ENCODE measurements at places on chromosomes 3 and 15.

DNA sequence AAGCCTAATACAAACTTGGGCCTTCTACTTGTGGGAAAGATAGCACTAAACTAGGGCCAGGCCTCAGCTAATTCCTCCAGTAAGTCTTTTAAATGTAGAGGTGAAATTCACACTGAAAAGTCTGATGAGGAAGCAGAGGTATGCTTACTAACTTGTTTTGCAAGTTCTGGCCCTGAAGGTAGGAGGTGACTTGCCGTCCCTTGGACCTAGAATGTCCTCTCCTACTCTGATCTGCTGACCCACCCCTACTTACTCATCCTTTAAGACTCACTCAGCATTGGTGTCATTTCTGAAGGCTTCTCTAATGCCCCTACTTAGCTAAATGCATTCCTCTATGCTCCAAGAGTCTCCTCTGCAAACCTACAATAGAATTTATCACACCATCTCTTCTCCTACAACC, 19.4 kb downstream of the RIOX2 start:
- DNase-seq, result no peak
- H3K27ac ChIP-seq, result no peak overlapping the region
- no peaks in the 10 kb centered on the region for H3K27me3 ChIP-seq
- H3K4me3 ChIP-seq, result no peak overlapping the region
- peaks cover 16% of the 10 kb centered on the region for H3K36me3 ChIP-seq
- peaks cover 4% of the 10 kb centered on the region for H3K4me1 ChIP-seq

GRCh38 chr3:187497052-187497451, 128.9 kb downstream of the RTP4 start:
- no peaks in the 10 kb centered on the region for H3K4me1 ChIP-seq
- H3K36me3 ChIP-seq, result no peaks in the 10 kb centered on the region
- no peak overlapping the region for H3K4me3 ChIP-seq
- H3K27me3 ChIP-seq, result peaks cover 10% of the 10 kb centered on the region
- no peak for DNase-seq

GRCh38 chr15:28178727-28179126, 79.6 kb upstream of the OCA2 start:
- H3K36me3 ChIP-seq, result peaks cover 3% of the 10 kb centered on the region
- H3K4me3 ChIP-seq, result no peak overlapping the region
- H3K27ac ChIP-seq, result no peak overlapping the region
- no peak for DNase-seq

- H3K27ac ChIP-seq, result no peak overlapping the region
- H3K27me3 ChIP-seq, result no peaks in the 10 kb centered on the region
Observed at GRCh38 chr15:68610825-68611224, 32.0 kb downstream of the CORO2B start.

DNA sequence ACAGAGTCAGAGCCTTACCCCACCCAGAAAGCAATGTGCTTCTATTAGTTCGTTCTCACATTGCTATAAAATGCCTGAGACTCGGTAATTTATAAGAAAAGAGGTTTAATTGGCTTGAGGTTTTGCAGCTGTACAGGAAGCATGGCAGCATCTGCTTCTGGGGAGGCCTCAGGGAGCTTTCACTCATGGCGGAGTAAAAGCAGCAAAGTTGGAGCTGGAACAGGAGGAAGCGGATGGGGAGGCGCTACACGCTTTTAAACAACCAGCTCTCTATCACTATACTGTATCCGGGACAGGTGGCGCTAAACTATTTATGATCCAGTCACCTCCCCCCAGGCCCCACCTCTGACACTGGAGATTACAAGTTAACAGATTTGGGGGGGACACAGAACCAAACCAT, 176.3 kb upstream of the BHLHE40 start:
- H3K4me3 ChIP-seq, result no peak overlapping the region
- H3K27ac ChIP-seq, result no peak overlapping the region
- no peak for DNase-seq
- no peaks in the 10 kb centered on the region for H3K27me3 ChIP-seq

DNA sequence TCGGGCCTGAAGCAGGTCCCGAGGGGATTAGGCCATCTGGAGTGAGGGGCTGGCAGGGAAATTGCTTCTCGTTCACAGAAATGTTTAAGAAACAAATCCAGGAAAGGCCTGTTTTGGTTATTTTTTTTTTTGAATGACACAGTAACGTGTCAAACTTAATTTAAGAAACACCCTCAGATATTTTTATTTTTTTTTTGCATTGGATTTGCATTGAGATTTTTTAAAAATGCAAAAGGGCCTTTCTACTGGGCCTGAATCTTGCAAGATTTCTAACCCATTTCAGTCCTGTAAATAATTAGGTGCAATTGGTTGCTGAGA, 25.0 kb upstream of the KLF13 start:
- H3K4me3 ChIP-seq, result no peak overlapping the region
- no peak for DNase-seq
- peaks cover 36% of the 10 kb centered on the region for H3K4me1 ChIP-seq
- H3K36me3 ChIP-seq, result no peaks in the 10 kb centered on the region
- H3K27ac ChIP-seq, result no peak overlapping the region
- no peaks in the 10 kb centered on the region for H3K27me3 ChIP-seq

GRCh38 chr3:61371123-61371522, 119.9 kb upstream of the FHIT start:
- H3K27me3 ChIP-seq, result no peaks in the 10 kb centered on the region
- H3K27ac ChIP-seq, result no peak overlapping the region
- no peak overlapping the region for H3K4me3 ChIP-seq

GRCh38 chr15:40957581-40958051, 4.3 kb downstream of the CHAC1 start:
- no peak for DNase-seq
- peak overlapping the region; percentile 39 for H3K4me3 ChIP-seq
- peaks cover 15% of the 10 kb centered on the region for H3K4me1 ChIP-seq
- no peaks in the 10 kb centered on the region for H3K36me3 ChIP-seq

GRCh38 chr15:93048759-93049161, 40.3 kb downstream of the RGMA start:
- H3K4me1 ChIP-seq, result peaks cover 41% of the 10 kb centered on the region
- H3K27ac ChIP-seq, result peak overlapping the region; percentile 88
- H3K4me3 ChIP-seq, result peak overlapping the region; percentile 22
- no peaks in the 10 kb centered on the region for H3K27me3 ChIP-seq
- peaks cover 6% of the 10 kb centered on the region for H3K36me3 ChIP-seq
- DNase-seq, result no peak

GRCh38 chr3:70040386-70040785, 40.9 kb downstream of the SAMMSON start:
- peaks cover 2% of the 10 kb centered on the region for H3K27me3 ChIP-seq
- H3K4me1 ChIP-seq, result no peaks in the 10 kb centered on the region
- no peak overlapping the region for H3K4me3 ChIP-seq
- no peak overlapping the region for H3K27ac ChIP-seq
- no peaks in the 10 kb centered on the region for H3K36me3 ChIP-seq
- DNase-seq, result no peak

GRCh38 chr3:71872256-71872655, 87.3 kb upstream of the PROK2 start:
- DNase-seq, result no peak
- no peaks in the 10 kb centered on the region for H3K36me3 ChIP-seq
- peaks cover 13% of the 10 kb centered on the region for H3K4me1 ChIP-seq
- H3K27ac ChIP-seq, result peak overlapping the region; percentile 15
- no peaks in the 10 kb centered on the region for H3K27me3 ChIP-seq

- peaks cover 4% of the 10 kb centered on the region for H3K4me1 ChIP-seq
- H3K36me3 ChIP-seq, result no peaks in the 10 kb centered on the region
- no peak for DNase-seq
- no peak overlapping the region for H3K27ac ChIP-seq
- H3K4me3 ChIP-seq, result peak overlapping the region; percentile 12
Observed at GRCh38 chr15:67862750-67863441, 23.1 kb upstream of the RNU6-1 start.

DNA sequence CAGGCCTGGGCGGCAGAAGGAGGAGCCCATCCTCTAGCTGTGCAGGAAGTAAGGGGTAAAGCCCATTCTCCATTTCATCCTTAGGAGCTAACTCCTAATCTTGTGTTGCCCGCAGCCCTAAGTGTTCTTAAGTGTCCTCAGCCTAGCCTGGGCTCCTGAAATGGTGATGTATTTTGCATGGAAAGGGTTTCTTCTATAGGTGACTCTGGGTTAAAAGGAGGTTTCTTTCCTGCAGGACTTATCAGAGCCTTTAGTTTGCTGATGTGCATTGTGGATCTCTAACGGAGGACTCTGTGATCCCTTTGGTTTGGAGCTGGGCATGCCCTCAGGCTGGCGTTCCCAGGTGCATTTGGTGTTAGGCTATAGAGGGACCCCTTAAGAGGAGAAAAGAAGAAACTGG, 48.5 kb upstream of the TRPM1 start:
- H3K36me3 ChIP-seq, result no peaks in the 10 kb centered on the region
- DNase-seq, result no peak
- H3K27ac ChIP-seq, result no peak overlapping the region

- no peaks in the 10 kb centered on the region for H3K36me3 ChIP-seq
- H3K4me3 ChIP-seq, result no peak overlapping the region
- H3K27me3 ChIP-seq, result no peaks in the 10 kb centered on the region
- DNase-seq, result no peak
Observed at GRCh38 chr3:104206925-104207324, 1159.8 kb upstream of the ALCAM start.

- H3K27ac ChIP-seq, result peak overlapping the region; percentile 30
- peaks cover 2% of the 10 kb centered on the region for H3K36me3 ChIP-seq
- H3K4me3 ChIP-seq, result peak overlapping the region; percentile 58
- no peak for DNase-seq
- no peaks in the 10 kb centered on the region for H3K27me3 ChIP-seq
Observed at GRCh38 chr3:177110895-177111294, 86.4 kb downstream of the TBL1XR1 start.

- no peak for DNase-seq
- no peaks in the 10 kb centered on the region for H3K27me3 ChIP-seq
- H3K4me3 ChIP-seq, result no peak overlapping the region
- H3K36me3 ChIP-seq, result no peaks in the 10 kb centered on the region
- H3K4me1 ChIP-seq, result no peaks in the 10 kb centered on the region
Observed at GRCh38 chr15:61474796-61475195, 245.7 kb upstream of the RORA start.

DNA sequence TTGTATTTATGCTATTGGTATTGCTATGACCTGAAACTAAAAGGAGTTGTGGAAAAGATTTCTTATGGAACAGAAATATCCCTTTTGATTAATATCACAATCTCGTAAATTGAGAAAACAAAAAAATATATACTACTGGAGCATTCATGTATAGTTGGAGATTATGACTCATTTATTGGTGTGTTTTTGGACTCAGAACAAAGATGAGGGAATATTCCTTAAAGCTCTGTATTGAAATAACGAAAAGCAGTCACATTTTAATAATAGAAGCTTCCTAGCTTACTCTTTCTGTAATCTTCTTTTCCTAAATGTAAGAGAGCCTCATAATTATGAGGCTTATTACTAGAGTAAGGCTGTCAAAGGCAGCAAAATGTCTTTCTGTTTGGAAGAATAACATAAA, 14.3 kb downstream of the CTNNB1 start:
- H3K4me3 ChIP-seq, result peak overlapping the region; percentile 57
- no peaks in the 10 kb centered on the region for H3K27me3 ChIP-seq
- no peak for DNase-seq
- H3K4me1 ChIP-seq, result peaks cover 48% of the 10 kb centered on the region
- H3K27ac ChIP-seq, result no peak overlapping the region
- peaks cover 15% of the 10 kb centered on the region for H3K36me3 ChIP-seq

DNA sequence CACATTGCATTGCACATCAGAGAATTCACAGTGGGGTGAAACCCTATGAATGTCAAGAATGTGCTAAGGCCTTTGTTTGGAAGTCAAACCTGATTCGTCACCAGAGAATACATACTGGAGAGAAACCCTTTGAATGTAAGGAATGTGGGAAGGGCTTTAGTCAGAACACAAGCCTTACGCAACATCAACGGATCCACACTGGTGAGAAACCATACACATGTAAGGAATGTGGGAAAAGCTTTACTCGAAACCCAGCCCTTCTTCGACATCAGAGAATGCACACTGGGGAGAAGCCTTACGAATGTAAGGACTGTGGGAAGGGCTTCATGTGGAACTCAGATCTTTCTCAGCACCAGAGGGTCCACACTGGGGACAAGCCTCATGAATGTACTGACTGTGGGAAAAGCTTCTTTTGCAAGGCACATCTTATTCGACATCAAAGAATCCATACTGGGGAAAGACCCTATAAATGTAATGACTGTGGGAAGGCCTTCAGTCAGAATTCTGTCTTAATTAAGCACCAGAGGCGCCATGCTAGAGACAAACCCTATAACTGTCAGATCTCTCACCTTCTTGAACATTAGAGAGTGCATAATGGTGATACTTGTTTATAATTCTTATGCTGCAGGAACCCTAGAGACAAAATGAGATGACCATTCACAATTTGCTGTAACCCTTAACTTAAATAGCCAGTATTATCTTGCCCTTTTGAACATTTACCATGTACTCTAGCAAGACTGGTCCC, 9.0 kb downstream of the ZNF662 start:
- no peak for DNase-seq
- H3K4me3 ChIP-seq, result no peak overlapping the region

DNA sequence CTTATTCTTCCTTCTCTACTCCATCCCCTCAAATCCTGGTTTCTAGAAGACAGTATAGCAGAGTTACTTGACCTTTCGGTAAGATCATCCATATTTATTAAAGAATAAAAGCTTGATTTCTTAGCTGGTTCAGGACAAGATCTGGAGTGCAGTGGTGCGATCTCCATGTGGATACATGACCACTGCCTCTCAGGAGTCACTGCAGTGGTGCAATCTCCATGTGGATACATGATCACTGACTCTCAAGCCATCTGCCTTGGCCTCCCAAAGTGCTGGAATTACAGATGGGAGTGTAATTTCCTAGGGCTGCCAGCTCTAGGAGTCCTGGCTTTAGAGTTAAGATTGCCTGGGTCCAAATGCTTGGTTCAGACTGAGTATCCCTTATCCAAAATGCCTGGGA, 16.5 kb downstream of the LARP6 start:
- no peak for DNase-seq
- peaks cover 26% of the 10 kb centered on the region for H3K27me3 ChIP-seq
- H3K36me3 ChIP-seq, result no peaks in the 10 kb centered on the region
- H3K4me1 ChIP-seq, result no peaks in the 10 kb centered on the region
